ENCODE measurements at places on chromosomes 13 and 19.

DNA sequence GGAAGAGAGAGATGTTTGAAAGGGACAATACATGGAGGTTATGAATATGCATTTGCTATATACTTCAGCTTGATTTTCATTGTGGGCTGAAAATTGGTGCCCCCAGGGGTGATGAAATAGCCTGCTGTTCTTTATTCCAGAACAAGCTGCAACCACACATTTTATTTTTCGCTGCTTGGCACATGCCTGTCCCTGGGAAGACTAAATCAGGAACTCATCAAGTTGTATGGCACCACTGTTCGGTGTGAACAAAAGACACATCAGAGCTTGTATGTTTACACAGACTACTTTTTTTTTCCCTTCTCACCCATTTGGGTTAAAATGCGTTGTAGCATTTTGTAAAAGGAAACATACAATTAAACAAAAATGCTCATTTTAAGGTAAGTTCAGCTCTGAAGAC, 230.7 kb downstream of the NALCN start:
- no peak for DNase-seq

DNA sequence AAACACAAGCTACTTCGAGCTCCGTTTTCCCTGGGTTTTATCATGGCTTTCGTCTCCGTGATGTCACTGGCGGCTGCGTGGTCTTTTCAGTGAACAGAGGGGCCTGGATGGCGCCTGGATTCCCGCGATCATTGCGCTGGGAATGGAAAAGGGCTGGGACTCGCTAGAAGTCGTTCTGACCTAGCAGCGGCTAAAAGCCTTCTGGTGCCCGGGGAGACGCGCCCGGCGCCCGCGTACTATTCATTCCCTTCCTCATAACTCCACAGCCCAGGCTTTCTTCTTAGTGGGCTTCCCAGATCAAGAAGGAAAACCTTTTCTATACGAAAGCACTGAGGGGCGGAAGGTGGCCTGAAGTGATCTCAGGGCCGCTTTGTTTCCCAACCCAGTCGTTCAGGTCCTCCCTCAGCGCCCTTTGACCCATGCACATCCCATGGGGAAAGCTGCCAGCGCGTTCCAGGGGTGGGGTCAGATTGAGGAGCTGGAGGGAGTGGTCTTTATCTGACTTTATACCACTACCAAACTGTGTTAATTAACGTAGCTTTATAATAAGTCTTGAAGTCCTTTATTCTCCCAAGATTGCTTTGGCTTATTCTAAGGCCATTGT, 96.6 kb downstream of the ELF1 start:
- no peak for DNase-seq

- DNase-seq, result peak; percentile 71
Measured at GRCh38 chr19:16441661-16442162, 30.1 kb downstream of the EPS15L1 start.

DNA sequence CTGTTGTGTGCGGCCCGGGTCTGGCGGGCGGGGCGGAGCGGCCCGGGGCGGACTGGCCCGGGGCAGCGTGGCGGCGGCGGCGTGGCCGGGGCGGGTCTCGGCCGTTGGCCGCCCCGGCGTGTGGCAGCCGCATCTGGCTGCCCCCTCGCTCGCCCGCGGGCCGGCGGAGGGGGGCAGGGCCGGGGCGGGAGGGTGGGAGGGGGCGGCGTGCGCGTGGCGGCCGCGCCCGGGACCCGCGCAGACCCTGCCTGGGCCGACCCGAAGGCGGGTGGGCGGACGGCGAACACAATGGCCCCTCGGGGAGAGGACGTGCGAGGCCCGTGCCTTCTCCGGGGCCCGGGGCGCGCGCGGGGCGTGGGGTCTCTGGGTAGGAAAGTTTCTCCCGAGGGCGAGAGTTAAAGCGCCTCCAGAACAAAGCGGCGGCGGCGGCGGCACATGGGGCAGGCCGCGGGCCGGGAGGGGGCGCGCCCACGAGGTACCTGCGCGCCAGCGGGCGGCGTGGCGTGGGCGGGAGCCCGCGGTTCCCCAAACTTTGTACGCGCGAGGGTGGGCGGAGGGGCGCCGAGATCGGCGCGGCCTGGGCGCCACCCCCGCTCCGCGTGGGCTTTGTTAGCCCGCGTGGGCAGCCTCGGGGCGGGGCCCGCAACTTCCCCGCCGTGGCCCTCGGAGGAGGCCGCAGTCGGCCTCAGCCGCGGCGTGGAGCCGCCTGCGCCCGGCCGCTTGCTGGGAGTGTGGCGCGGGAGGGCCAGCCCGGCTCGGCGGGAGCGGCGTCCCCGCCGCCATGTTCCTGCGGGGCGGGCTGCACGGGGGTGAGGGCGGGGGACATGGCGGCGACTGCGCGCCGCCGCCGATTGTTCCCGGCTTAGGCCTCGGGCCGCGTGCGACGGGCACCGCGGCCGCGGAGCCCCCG, 764 bp downstream of the MIR17HG start:
- peak; percentile 93 for DNase-seq

- no peak for DNase-seq
Measured at GRCh38 chr13:93260591-93260990, 34.0 kb downstream of the GPC6 start.
